ENCODE measurements at places on chromosomes 7 and 10. TPM values are rescaled to one million over a fixed set of nuclear protein-coding genes. Genes with fewer than 3 reads are reported as not detected.
A peak's percentile ranks its signal among the peaks of the same experiment; 100 is the strongest.

DNA sequence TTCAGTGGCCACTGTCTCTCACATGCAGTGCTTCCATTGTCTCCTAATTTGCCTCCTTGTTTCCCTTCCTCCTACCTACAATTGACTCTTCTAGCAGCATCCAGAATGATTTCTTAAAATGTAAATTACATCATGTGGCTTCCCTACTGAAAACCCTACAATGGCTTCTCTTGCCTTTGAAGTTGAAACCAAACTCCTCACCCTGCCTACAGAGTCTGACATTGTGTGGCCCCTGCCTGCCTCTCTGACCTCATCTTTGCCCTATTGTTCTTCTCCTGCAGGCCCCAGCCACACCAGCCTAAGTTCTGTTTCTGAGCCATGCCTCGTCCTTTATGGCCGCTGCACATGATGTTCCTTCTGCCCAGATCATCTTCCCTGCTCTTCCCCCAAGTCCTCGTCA, 35.8 kb upstream of the CDK1 start:
- DNase-seq: no peak

GRCh38 chr7:26964156-26964808, 99.9 kb upstream of the SKAP2 start:
- DNase-seq: no peak

- DNase-seq: no peak
Measured at GRCh38 chr10:96632974-96633710, 46.3 kb upstream of the TM9SF3 start.

GRCh38 chr7:111561904-111562732, at the start of gene IMMP2L:
TSS of gene IMMP2L (minus strand) at chr7:111562492.
- peak; percentile 76 for DNase-seq

- DNase-seq: no peak
Measured at GRCh38 chr7:3738964-3739363, 437.9 kb downstream of the SDK1 start.

DNA sequence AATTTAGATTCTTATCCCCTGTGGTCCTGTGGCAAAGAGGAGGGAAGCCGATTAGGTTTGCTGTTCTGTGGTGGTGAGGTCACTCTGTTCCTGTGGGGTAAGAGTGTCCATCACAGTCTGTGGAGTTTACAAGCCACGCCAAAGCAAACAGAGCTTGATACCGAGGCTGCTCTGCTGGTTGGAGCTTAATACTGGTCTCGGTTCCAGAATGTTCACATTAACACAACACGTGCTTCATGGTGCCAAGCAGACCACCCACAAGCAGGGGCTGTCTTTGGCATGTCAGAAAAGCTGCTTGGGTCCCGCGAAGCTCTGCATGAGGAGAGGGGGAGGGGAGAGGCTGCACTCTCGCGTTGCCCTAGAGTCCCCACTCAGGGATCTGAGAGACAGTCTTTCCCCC, 47.5 kb downstream of the DNAJB6 start:
- peak; percentile 52 for DNase-seq

- no peak for DNase-seq
Measured at GRCh38 chr10:66394342-66395063, 531.3 kb upstream of the LRRTM3 start.

DNA sequence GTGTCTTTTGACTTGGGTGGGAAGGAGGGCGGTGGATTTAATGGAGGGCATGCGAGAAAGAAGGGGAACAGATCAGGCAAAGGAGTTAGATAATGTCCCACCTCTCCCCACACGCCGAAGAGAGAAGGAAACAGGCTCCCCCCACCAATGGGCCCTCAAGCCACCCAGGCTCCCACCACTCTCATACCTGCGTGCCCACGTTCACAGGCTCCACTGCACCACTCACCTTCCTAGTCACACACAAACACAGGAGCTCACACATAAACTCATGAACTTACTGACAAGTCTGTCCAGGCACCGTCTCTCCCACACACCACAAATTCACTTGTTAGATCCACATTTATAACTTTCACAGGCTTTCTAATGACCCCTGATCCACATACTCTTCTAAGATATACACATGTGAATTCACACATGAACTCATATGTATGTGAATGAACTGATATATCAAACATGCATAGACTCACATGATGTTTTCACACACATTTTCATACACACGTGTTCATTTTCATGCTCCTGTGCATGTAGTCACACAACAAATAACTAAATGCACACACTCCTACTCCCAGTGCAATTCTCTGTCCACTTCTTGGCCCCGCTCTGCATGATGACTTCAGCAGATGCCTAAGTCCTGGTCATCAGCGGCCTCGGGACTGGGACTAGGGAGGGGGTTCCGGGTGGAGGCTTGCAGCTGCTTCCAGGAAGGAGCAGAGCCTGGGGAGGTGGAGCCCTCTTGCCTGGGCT, 1.5 kb downstream of the LZTS2 start:
- peak; percentile 89 for DNase-seq

DNA sequence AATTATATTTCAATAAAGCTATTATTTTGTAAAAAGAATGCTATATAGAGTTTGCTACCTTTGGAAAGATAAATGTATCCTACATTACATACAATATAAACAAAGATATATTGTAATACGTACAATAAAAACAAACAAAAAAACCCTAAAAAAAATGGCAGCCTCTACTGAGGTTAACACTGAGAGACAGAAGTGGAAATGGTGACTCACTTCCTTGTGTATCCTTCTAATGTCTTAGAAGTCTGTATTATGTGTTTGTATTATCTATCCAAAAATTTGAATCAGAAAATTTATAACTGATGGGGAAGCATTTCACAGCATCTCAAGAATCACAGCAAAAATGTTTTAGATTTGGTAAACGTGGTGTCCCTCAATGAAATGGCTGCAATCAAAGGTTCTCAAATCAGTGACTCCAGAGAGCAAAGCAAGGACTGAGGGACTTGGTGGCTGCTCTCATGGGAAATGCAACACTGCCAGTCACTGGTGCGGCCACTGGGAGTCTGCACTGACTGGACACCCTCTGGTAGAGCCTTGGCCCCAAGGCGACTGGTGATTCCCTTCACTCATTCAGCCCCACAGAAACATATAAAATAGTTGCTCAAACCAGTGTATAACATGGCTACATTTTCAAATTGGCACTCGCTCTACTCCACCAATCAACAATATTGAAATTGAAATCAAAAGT, 53.8 kb downstream of the PANK1 start:
- no peak for DNase-seq

DNA sequence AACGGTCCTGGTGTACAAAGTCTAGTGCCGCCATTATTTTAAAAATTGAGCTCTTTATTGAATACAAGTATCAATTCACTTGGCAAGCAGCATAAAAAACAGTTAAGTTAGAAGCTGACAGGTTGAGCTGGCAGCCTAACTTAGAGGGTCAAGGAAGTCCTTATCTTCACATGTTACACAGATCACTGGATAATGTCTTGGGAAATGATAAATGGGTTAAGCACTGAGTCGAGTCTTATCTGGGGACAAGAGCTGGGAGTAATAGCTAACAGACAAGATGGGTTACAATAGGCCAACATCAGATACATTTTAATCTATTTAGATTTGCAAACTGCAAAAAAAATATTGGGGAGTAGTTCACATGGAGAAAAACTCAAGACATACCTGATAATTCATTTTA, 34.2 kb downstream of the SLC18A2 start:
- DNase-seq: no peak

DNA sequence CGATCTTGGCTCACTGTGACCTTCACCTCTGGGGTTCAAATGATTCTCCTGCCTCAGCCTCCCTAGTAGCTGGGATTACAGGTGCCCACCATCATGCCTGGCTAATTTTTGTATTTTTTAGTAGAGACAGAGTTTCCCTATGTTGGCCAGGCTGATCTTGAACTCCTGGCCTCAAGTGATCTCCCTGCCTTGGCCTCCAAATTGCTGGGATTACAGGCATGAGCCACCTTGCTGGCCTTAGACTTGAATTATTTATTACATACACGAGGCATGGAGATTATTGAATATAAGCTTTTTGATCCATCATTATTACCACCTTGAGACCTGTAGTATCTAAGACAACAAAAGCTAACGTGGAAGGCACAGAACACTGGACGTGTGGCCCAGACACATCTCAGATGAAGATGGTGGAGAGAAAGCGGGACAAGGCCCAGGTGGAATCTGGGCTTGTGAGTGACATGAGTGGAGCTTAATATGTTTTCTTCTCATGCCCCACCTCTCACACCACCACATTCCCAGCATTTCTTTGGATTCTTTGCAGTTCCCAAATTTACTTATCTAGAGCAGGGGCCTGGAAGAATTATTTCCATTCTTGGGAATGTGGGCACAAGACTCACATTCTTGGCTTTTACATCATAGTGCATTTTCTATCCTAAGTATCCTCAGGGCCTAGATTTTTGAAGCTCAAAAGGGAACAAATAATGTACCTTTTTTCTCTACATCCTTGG, 76.6 kb downstream of the SUGCT start:
- DNase-seq: peak; percentile 82

DNA sequence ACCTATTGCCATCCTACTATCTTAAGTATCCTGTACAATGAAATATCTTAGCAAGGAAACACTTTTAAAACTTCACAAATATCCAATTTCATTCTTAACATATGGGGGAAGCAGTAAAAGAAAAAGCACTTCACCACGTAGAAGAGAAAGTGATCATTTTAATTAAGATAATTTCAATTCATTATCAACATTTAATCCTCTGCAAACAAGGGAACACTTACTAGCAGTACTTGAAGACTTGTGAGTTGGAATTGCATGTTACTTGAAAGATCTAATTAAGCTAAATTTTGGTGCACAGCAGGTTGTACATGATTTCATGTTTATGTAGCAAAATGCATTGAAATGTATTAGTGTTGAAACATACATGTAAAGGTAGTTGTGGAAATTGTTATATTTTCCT, 20.8 kb upstream of the CCAR1 start:
- DNase-seq: no peak

- DNase-seq: peak; percentile 65
Measured at GRCh38 chr10:52644373-52645186, 128.0 kb downstream of the MBL2 start.

GRCh38 chr7:106839511-106839910, 25.6 kb upstream of the PIK3CG start:
- DNase-seq: no peak

DNA sequence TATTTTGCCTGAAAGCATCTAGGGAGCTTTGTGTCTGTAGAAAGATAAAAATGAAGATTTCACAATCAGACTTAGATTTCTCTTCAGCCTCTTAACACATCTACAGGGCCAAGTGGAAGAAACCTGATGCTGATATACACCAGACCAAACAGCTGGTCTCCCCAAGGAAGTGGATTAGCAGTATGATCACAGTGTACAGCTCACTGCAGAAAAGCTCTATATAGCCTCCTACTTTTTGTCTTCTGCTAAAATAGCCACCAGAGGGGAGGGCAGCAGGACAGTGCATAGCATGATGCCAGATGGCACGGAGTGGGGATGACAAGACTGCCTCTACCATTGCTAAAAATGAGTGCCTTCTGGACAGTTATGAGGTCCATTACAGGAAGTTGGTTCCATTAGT, 16.0 kb downstream of the FAM13C start:
- peak; percentile 48 for DNase-seq

- no peak for DNase-seq
Measured at GRCh38 chr7:31017032-31017675, 35.0 kb upstream of the ADCYAP1R1 start.

DNA sequence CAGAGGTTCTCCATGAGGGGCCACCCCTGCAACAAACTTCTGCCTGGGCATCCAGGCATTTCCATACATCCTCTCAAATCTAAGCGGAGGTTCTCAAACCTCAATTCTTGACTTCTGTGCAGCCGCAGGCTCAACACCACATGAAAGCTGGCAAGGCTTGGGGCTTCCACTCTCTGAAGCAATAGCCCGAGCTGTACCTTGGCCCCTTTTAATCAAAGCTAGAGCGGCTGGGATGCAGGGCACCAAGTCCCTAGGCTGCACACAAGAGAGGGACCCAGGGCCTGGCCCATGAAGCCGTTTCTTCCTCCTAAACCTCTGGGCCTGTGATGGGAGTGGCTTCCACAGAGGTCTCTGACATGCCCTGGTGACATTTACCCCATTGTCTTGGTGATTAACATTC, 43.8 kb downstream of the CDHR3 start:
- DNase-seq: no peak

DNA sequence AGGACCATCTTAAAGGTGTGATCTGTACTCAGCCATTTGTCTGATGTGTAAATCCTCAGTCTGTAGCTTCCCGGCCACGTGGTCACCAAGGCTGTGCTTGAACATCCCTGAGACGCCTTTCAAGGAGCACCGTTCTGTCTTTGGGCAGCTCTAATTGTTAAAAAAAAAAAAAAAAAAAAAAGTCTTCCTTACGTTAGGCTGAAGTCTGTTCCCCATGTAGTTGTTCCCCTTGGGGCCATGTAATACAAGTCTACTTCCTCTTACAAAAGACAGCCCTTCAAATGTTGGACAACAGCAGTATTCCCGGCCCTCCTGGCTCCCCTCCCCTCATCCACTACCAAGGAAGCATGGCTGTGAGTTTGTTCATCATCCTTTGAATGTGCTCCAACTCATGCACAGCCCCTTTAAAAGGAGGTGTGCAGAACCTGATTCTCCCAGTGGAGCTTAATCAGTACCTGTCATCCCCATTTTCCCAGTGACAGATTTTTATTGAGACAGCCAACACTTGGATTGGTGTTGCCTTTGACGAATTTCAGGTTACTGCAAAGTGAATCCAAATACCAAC, 392.2 kb upstream of the GALNT17 start:
- no peak for DNase-seq

GRCh38 chr7:128104108-128104742, 73.0 kb upstream of the LRRC4 start:
- DNase-seq: peak; percentile 30

GRCh38 chr10:70677620-70678249, 5.4 kb downstream of the ADAMTS14 start:
- no peak for DNase-seq

DNA sequence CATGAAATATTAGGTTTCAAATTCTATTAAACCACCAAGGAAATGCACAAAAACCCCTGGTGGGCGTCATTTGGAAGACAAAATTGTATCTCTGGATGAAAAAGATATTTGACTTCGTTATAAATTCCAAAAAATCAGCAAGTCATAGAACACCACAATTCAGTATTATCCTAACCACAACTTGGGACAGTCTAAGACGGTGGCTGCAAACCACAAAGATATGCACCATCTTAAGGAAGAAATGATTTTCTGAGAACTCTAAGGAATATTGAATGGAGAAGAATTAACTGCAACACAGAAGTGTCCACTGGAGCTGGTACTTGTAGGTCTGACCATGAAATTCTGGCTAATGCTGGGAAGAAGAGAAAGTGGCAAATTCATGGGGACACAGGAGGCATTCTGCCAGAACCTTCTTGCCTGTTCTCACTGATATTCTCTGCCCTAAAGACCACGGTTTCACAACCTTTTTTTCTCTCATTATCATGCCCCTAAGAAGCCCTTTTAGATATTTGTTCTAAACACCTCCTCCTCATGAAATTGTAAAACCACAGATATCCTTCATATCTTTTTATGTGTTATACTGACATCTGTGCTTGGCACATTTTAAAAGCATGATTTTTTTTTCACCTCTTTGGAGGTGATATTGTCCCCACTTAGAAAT, 92.9 kb downstream of the SFMBT2 start:
- DNase-seq: no peak

The ZNF804B gene
- total RNA-seq: not detected

The PRSS1 gene
- not detected for total RNA-seq

The VENTX gene
- not detected for total RNA-seq

The ABLIM1 gene
- total RNA-seq: 36.1 TPM

The LIPJ gene
- 0.09 TPM for total RNA-seq

The RPP30 gene
- total RNA-seq: 61.4 TPM

The SUN3 gene
- not detected for total RNA-seq

The INSIG1 gene
- 313 TPM for total RNA-seq

The PPP1R17 gene
- total RNA-seq: not detected

The ATRNL1 gene
- total RNA-seq: 7.3 TPM

The CEP41 gene
- 21.6 TPM for total RNA-seq

The CYP26C1 gene
- 0.09 TPM for total RNA-seq

The SLC26A3 gene
- not detected for total RNA-seq
